ENCODE measurements at places on chromosomes 4 and X. TPM values are rescaled to one million over a fixed set of nuclear protein-coding genes. Genes with fewer than 3 reads are reported as not detected.

GRCh38 chr4:121777625-121778024 lies 12.7 kb upstream of the SMIM43 start:
- DNase-seq = no peak

Gene DUX4
- not detected for total RNA-seq

DNA sequence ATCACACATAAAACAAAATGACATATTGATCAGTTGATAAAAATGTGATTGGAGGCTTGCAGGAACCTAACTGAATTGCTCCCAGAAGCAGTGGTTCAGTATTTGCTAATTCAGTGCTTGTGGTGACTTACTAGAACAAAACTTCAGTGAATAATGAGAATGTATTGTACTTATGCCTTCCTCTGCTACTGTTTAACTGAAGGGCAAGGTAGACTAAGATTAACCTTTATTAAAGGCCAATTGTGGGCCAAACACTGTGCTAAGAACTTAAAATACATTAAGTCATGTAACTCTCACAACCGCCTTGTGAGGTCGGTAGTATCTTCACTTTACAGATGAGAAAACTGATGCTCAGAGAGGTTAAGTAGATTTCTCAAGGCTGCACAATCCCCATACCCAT lies 14.9 kb downstream of the IGFBP7 start:
- no peak for DNase-seq

- no peak for DNase-seq
Measured at GRCh38 chr4:63348735-63349673, 1060.2 kb downstream of the TECRL start.

DNA sequence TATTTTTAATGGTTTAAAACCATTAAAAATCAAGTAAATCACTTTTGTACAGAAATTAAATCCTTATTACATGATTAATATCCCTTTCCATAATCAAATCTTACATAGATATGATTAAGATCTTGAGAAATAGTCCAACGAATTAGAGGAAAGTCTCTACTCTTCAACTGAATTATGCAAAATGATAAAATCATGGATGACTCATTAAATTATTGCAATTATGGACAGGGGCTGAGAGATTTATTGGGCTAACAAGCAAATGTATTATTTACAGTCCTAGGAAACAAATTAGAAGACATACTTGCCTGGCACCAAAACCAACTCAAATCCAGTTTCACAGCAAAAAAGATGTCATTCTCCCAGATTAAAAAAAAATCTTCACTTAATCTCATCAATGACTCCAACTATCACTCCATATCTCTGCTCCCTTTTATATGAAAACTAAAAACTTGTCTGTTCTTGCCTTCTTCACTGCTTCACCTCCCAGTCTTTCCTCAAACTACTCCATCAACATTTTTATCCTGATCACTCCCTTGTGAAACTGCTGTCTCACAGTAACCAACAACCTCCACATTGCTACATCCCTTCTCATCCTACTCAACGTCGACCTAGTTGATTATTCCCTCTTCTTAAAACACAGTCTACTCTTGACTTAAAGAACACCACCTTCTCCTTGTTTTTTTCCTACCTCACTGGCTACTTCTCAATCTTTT lies 18.4 kb upstream of the DDX60 start:
- DNase-seq = no peak

GRCh38 chr4:24855741-24856140 lies 57.1 kb downstream of the CCDC149 start:
- no peak for DNase-seq

GRCh38 chrX:41542135-41542534 lies 95.0 kb downstream of the NYX start:
- peak; percentile 53 for DNase-seq

DNA sequence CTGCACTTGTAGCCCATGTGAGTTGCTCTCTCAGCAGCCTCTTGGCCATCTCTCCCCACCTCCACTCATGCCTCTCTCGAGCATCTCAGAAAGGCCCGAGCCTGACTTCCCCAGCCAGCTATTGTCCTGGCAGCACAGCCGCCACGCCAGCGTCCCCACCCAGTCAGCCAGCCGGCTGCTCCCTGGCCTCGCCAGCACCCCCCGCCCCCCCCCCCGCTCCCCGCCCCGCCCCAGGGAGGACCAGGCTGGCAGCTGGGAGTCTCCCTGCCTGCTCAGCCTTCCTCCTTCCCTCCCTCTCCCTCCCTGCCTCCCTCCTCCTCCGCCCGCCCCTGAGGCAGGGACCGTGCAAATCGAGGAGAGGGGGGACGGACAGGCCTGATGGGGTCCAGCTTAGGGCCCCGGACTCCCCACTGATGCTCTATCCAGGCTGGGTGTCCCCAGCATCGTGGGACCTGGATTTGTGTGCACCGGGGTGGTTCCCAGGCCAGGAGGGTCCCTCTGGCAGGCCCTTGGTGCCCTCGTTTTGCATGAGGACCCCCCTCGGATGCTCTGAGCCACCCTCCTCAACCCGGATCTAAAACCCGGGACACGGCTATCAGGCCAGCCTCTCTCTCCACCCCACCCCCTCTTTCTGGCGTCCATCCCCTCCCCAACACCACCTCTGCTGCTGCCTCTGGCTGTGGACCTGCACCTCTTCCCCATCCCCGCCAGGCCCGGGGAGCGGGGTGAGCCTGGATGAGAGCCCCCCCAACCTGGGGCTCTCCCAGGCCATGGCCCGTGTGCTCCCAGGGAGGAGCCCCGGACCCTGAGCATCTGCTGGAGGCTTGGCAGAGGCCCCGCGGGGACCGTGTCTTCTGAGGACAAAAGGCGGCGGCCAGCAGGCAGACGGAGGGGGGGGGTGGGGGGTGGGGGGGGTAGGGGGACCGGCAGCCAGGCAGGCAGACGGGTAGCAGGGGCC lies at the start of gene GPR173:
GPR173 (plus strand) TSS at position 621 of the 958 bp plus-strand sequence. CDS start 27,833 bp downstream, outside the sequence.
- DNase-seq = peak; percentile 69

- DNase-seq = no peak
Measured at GRCh38 chr4:55500072-55500471, 46.6 kb downstream of the CLOCK start.

DNA sequence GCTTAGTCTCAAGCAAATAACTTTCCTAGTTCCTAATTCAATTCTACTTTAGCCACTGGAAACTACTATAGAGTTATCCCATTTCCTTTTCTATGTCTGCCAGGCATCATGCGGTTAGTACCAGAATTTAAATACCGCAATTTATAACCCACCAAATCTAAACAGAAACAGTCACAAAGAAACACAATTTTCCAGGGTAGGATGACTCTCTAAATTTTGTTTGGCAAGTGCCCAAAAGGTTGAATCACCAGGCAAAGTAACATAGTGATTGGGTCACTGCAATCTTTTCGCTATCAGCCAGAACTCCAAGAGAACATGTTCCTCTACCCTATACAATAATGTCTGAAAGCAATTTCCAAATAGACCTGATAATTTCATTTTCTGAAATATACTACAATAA lies 240.2 kb upstream of the GRIA3 start:
- DNase-seq = peak; percentile 66

Gene PAGE4
- not detected for total RNA-seq

Gene SCD5
- 18.0 TPM for total RNA-seq

Gene NAP1L3
- total RNA-seq = 12.4 TPM

- DNase-seq = no peak
Measured at GRCh38 chr4:76292730-76293129, 13.8 kb upstream of the STBD1 start.

DNA sequence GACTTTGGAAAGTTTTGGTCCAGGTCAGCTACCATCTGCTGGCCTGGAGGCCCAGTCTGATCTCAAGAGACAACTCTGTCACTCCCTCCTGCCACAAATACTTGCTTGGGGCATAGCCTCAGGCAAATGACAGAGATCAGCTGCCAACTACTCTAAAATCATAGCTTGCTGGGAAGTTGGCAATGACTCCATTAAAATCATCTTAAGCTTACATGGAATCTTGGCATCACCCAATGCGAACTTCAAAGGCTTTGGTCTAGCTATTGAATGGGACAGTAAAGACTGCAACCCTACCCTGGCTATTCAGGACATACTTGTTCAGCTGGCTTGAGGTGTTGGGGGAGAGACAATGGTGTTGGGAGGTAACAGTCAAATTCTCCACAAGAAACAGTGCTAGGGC lies 7.0 kb upstream of the USO1 start:
- no peak for DNase-seq

GRCh38 chr4:148618856-148619255 lies 176.6 kb upstream of the NR3C2 start:
- no peak for DNase-seq

Gene AREG
- 0.54 TPM for total RNA-seq

Gene RNF212
- total RNA-seq = 6.9 TPM

Gene SLC38A5
- 10.2 TPM for total RNA-seq

DNA sequence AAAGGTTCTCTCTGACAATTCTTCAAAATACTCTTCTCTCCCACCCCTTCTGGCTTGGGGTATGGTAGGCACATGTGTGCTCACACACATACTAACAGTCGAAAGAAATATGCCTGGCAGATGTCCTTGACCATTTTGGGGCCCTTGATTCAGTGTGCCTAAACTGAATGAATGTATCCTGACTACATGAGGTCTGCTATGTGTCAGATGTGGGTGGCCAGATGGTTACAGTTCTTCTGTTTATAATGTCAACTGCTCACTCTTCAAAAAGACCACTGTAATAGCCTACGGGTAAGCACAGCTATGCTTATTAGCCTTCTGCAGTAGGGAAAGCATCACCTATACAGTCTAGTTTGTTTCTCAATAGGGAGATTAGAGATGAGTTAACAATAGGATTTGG lies 63.7 kb upstream of the VEGFC start:
- DNase-seq = no peak

DNA sequence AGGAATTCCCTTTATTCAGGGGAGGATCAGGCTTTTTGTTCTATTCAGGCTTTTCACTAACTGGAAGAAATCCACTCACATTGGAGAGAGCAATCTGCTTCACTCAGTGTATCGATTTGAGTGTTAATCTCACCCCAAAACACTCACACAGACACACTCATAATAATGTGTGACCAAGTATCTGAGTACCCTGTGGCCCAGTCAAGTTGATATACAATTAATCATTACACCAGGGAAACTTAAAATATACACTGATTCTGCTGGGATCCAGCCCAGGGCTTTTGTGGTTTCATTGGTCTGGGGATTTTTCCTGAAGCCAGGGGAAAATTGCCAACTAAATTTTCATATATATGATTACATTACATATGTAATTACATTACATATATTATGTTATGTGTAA lies 44.0 kb upstream of the GATB start:
- DNase-seq = no peak
